Naive B cell (primary cell): ENCODE measurements at places on chromosomes 6 and 20. TPM values are rescaled to one million over a fixed set of nuclear protein-coding genes. Genes with fewer than 3 reads are reported as not detected.

SRSF6 gene
- 53.7 TPM for polyA plus RNA-seq

GINS1 gene
- polyA plus RNA-seq: 3.4 TPM

SASH1 gene
- not detected for polyA plus RNA-seq

CNKSR3 gene
- not detected for polyA plus RNA-seq

DHX16 gene
- 27.0 TPM for polyA plus RNA-seq

RAD21L1 gene
- not detected for polyA plus RNA-seq

C20orf204 gene
- polyA plus RNA-seq: not detected

DNA sequence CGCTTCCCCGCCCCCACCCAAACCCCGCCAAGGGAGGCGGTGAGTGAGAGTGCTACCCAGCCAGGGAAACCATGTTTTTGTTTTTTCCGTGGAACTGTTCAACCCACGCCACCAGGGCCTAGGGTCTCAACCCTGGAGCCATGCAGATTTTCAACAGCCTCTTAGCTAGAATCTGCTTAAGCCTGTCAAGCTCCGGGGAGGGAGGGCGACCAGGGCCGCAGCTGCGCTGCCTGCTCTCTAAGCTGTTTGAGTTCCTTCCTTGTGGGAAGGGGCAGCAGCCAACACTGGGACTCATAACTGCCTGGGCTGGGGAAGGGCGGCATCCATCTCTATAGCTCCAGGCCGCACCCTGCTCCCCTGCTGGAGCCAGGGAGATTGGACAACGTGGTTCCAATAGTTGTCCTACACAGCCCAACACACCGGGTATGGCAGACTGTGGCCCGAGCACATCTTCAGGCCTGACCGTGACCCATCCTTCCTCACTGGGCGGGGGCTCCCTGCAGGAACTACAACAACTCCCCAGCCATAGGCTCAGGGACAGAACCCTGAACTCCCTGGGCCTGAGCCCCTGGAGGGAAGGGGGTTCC lies 1065.7 kb upstream of the MANEA start:
- no peak for DNase-seq

GRCh38 chr6:45709781-45710220 lies 305.9 kb downstream of the CLIC5 start:
- no peak for DNase-seq

DNA sequence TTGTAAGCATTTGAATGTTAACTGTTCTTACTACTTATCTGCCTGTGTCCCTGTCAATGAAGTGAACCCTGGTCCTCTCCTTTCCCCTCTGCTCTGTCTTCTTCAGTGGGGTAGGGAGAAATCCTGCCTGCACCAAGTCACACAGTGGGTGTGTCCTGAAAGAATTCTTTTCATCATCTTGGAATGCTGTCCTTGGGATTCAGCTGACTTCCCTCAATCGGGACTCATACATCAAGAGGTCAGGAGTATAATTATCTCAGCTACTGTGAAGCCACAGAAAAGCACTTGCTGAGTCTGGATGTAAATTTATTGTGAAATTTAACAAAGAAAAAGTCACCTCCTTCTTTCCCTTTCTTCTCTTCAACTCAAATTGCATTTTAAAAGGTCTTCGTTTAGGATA lies 328.5 kb downstream of the SOX4 start:
- DNase-seq: no peak

GRCh38 chr6:43938178-43939105 lies 168.4 kb downstream of the VEGFA start:
- no peak for DNase-seq

DNA sequence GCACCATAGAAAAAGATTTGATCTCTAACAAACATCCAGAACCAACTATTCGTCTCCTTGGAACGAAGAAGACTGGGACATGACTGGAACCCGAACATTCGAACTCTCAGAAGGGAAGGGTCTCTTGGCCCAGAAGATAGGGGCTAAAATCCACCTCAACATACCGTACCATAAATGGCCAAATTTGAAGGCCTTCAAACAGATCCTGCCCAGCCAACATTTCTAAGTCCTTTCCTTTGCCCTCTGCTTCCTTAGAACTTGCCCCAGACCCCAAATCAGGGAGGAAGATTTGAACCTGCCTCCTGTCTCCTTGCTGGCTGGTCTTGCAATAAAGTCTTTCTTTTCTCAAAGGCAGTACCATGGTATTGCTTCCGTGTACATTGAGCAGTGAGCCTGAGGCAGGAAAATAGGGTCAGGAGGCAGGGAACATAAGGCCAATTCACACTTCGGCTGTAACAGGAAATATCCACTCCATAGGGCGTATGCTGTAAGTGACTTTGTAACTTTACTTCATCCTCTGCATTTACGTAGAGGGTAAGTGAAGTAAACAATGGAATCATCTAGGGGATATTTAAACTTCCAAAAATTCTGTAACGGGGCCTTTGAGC lies 1.8 kb upstream of the PXDC1 start:
- no peak for DNase-seq

DNA sequence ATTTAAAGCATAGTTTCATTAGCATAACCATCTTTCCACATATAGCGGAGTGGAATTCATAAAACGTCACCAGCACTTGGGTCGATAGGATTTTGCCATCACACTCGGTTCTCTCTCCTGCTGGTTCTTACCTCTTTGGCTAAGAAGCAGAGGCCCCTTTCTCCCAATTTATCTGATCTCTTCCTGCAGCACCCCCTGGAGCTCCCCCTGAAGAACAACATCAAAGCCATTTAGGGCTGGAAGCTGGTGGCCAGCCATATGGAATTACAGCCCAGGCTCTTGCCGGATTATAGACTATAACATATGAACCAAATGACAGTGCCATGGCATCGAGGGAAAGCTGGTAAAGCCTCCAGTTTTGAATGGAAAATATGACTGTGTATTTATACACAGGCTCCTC lies 6.4 kb upstream of the KIF6 start:
- no peak for DNase-seq

DNA sequence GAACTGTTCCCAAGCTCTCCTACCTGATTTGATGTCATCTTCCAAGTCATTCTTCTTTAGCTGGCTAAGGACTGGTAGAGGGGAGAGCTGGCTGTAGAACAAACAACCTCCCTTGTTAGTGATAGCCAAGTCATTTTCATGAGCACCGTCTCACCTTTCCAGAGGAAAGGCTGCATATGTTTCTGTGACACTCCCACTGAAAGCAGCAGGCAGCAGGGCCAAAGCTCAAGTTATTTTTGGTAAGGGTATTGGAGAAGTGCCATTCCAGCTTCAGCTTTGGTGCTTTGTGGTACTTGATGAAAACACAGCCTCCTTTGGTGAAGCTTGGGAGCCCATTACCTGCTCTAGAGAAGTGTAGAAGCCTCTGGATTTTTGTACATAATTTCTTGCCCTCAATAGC lies 5.4 kb upstream of the DOK5 start:
- DNase-seq: no peak

DNA sequence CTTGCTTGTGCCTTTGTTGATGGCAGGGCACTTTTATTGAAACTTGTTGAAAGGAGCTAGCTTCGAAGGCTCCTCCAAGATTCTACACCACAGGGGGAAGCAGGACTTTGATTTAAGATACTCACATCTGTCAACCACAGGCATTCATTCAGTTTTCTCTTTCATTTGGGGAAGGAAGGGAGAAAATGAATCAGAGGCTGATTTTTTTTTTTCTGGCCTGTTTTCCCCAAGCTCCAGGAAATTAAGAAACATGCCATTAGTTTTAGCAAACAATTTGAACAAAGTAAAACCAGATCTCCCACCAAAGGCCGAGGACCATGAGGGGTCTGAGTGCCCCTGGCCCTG lies 8.7 kb upstream of the APCDD1L start:
- no peak for DNase-seq

- no peak for DNase-seq
These were observed 6.2 kb downstream of the COL9A3 start for GRCh38 chr20:62822788-62823651.

- no peak for DNase-seq
These were observed 30.1 kb downstream of the CDYL start for GRCh38 chr6:4806337-4806725.

- DNase-seq: no peak
These were observed 24.1 kb downstream of the FOXP4 start for GRCh38 chr6:41570259-41570615.

DNA sequence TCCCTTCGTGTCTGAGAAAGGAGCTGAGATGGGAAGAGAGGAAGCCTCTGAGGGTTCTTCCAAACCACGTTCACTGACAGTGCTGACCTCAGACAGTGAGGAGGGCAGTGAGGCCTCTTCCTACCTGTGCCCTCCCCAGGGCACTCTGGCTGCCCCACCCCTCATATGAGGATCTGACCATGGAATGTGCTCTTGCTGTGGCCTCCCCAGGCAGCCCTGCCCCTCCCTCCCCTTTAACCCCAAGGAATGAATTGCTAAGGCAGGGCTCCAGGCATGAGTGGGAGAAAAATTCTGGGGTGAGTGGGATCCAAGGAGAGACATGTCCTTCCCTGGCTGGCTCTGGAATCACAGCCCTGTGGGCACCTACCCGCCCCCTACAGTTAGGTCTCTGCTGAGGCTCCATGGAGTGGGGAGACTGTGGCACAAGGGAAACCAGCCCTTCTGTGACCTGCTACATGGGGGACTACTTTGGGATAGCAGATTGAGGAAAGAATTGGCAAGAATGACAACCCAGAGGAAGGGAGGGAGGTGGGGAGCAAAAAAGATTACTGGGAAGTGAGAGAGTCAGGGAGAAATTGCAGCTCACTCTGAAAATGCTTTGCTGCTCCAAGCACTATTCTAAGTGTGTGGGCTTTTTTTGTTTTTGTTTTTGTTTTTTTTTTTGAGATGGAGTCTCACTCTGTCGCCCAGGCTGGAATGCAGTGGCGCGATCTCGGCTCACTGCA lies 29.4 kb downstream of the TNXB start:
- DNase-seq: no peak

- no peak for DNase-seq
These were observed 61.0 kb upstream of the VSTM2L start for GRCh38 chr20:37841971-37842370.

DNA sequence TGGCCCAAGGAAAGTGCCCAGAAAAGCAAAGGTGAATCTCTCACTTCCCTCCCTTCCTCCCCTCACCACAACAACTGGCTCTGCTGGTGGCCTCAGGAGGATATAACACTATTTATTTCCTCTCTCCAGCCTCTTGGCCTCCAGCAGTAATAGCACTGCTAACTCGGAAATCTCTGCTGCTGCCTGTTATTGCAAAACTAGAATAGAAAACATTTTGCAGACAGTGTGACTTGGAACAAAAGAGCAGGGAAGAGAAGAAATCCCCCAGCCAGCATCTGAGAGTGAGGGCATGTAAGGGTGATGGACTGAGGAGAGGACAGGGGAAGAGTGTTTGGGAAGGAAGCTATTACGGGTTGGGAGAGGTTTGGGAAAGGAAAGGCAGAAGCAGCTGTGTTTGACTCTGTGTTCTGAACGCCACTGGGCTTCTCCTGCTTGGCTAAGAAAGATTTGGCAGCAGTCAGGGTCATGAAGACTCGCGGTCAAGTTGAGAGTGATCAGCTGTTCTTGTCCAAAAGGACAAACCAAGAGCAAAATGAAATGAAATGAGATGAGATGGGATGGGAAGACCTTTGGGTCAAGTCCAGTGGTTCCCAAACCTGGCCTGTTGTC lies 81.0 kb upstream of the SNX9 start:
- no peak for DNase-seq

- DNase-seq: no peak
These were observed 431 bp downstream of the LOC128125822 start for GRCh38 chr6:63572747-63573075.

GRCh38 chr6:129240492-129240853 lies 357.5 kb downstream of the LAMA2 start:
- DNase-seq: no peak

DNA sequence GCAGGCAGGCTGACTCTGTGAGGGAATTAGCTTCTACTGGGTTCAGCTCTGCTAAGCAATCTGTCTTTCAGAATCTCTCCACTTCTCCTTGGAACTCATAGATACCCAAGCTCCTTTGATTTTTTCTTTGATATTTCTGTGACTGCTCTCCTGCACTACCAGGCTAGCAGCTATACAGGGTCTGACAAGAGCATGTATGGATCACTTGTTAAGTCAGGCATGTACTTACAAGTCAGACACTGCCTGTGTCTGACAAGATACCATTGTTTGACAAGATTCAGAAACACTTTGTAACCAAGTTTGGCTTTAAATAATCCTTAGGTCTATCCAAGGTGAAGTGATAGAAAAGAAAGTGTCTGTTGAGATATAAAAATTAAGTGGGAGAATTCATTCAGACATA lies 79.5 kb downstream of the SESN1 start:
- DNase-seq: no peak

DNA sequence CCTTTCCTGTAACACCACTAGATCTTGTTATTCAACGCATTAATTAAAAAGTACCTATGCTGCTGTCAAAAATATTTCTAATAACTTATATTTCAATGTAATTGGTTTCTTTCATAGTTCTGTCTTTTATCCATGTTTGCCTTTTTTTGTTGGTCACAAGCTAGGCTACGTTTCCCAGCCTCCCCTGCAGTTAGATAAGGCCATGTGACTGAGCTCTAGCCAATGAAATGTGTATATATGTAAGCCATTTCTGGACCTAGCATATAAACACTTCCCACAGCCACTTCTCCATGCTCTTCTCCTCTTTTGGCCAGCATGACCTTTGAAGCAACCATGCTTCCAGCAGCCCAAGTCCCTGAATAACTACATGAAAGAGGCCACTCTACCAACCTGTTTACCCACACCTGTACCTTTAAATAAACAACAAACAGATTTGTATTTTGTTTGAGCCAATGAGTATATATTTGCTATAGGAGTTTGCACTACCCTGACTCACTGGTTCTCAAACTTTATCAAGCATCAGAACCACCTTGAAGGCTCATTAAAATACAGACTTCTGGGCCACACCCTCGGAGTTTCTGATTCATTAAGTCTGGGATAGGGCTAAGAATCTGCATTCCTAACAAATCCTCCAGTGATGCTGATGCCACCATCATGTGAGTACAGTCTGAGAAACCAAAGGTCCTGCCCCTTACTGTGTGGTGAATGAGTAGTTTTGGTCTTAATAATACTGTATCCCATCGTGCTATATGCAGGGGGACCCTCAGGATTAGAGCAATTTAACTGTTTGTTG lies 45.6 kb upstream of the BEND6 start:
- DNase-seq: no peak

DNA sequence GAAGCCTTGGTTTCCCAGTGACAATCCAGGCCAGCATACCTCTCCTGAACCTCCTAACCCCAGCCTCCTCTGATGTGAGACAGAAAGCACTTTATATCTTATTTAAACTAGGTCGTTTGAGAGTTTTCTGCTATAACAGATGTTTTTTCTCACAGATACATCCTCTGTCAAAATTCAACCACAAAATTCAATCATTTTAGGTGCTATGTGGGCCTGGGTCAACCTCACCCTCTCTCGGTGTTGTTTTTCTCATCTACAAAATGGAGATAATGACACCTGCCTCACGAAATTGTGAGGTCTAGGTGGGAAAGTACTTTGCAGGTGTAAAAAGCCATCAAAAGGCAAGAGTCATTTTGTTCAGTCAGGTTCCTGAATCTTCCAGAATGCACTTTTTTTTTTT lies 46.2 kb upstream of the NFATC2 start:
- DNase-seq: no peak

- no peak for DNase-seq
These were observed 35.9 kb upstream of the MYLIP start for GRCh38 chr6:16092990-16093389.
